ENCODE measurements at places on chromosomes 11 and 22.

DNA sequence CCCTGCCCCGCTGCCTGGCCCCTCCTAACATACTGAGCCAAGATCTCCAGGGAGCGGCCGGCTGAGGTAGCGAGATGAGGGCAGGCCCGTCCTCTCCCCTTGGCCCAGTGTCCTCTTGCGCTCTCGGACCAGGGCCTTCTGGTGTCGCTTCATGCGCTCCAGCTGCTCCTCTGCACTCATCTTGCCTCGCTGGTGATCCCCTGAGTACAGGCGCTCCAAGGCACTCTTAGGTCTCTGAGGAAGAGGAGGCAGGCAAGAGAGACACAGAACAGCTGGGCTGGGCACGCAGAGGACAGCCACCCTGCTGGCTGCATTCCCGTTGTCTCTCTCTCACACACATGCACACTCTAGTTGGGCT is 50.6 kb downstream of the C11orf58 start:
- DNase-seq, result no peak

- peak; percentile 55 for DNase-seq
These were observed 31.5 kb downstream of the KIAA0930 start for GRCh38 chr22:45208993-45209838.

DNA sequence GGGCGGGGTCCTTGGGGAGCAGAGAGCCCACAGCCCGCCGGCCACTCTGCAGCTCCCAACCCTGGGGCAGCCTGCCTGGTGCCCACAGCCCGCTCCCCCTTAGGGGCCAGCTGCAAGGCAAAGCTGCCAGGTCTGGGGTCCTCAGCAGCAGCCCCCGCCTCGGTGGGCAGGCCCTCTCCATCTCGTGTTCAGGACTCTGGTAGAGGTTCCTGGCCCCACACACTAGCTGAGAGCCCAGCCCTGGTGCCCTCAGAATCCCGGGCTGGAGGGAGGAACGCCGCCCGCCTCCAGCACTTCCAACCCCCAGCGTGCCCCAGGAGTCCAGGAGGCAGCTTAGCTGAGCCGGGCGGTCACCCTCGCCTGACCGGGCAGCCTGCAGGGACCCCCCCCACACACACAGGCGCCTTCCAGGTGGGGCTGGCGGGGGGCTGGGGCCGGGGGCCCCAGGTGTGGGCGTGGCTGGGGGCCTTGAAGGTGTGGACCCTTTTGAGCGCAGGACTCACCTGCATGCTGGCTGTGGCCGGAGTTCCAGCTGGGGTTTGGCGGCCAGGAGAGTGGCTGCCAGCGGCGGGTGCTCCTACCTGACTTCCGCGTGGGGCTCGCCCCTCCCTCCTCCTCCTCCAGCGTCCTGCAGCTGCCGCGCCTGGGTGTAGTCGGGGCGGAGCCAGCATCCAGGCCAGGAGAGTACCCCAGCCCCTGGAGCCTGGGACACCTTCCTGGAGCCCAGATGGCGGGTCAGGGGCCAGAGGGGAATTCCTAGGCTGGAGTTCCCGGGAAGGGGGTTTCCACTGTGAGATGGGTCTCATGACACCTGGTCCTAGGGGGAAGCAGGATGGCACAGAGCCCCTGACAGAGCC is at the start of gene ANO9:
Gene ANO9 (minus strand): TSS at position 594 of the 857 bp plus-strand sequence. CDS start 85 bp downstream, at position 509.
- DNase-seq, result peak; percentile 63

DNA sequence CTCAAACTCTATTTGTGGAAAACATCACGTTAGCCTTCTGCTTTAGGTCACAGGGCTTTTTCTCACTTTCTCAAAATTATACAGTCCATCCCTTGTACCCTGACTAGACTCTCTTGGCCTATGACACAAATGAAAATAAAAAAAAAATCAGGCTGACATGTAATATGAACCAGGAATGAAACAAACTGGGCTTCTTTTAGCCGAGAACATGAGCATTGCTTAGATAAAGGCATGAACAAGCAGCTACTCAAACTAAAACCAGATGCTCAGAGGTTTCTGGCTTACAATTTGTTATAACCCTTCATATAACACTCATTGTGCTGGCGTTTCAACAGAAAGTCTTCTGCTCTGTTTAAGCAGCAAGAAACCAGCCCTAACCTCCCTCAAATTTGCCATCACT is 265.5 kb upstream of the NARS2 start:
- no peak for DNase-seq

- DNase-seq, result no peak
These were observed at the start of gene KLHDC7B for GRCh38 chr22:50545522-50546325. Gene KLHDC7B, plus strand, starts transcription at chr22:50545899. Its CDS starts 345 bp downstream, at chr22:50546244.
